ENCODE measurements at places on chromosomes 12 and 14.

GRCh38 chr12:79765157-79765556, 74.4 kb upstream of the PAWR start:
- no peak for DNase-seq

GRCh38 chr14:68222726-68223125, 403.1 kb downstream of the RAD51B start:
- no peak for DNase-seq

GRCh38 chr12:52672321-52672933, 7.8 kb downstream of the KRT1 start:
- DNase-seq: no peak

DNA sequence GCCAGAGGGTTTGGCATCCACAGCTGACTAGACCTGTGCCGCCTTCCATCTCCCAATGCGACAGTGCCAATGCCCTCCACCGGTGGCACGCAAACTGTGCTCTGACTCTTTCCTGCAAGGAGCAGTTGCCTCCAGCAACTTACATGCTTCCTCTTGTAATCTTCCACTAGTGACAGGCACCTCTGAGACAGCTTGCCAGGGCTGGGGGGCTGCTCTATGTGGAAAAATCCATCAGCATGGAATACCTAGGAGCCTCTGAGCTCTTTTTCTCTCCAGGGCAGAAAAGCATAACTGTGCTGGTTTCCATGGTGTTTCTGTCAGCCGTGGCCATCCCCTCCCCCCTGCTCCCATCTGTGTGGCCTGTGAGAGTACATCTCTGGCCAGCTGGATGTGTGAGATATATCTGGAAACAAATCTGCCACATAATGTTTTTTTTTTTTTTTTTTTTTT, 110.6 kb downstream of the MYRFL start:
- DNase-seq: no peak

DNA sequence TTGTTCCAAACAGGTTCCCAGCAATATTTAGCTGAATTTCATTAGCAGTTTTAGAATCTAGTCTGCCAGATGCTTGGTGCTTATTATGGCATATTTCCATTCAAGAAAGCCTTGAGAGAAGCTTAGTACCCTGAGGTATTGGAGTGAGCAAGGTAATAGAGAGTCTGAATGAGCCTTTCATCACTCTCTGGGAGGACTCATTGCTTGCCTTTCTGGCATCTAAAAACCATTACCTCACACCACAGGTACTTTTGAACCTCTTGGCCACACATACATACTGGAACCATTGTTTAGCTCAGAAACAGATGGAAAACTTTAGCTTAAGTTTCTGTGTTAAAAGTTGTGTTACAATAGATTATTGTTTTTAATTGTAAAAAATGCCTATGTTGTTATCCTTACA, 27.4 kb upstream of the KCNH3 start:
- DNase-seq: no peak

- no peak for DNase-seq
These were observed 182.1 kb upstream of the OTX2 start for GRCh38 chr14:56992332-56992820.

DNA sequence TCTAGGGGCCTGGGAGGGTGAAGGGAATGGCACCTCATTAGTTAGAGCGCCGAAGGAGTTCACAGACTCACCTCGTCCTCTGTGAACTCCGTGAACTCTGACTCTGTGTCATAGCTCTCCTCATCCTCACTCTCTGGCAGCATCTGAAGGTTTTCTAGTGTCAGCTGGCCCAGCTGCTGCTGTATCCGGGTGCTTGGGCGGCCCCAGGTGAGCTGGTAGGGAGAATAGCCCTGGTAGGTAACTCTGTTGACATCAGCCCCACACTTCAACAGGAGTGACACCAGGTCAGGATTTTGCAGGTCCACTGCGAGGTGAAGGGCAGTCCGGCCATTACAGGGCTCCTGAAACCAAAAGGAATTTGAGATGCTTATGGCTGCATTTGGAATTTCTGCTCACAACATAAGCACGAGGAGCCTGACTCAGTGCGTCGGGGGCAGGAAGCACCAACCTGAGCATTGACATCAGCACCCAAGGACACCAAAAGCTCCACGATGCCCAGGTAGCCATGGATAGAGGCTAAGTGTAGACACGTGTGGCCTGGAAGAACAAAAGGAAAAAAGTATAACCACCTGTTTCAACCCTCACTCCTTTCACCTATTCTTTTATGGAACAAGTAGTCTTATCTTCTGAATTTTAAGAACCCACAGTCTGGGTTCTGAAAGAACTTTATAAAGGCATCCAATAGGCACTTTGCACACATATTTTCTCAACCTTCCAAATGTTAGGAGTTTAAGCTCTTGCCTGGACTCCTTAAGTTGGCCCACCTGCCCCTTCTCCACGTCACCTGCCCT, 2.0 kb downstream of the NFKBIA start:
- DNase-seq: no peak

DNA sequence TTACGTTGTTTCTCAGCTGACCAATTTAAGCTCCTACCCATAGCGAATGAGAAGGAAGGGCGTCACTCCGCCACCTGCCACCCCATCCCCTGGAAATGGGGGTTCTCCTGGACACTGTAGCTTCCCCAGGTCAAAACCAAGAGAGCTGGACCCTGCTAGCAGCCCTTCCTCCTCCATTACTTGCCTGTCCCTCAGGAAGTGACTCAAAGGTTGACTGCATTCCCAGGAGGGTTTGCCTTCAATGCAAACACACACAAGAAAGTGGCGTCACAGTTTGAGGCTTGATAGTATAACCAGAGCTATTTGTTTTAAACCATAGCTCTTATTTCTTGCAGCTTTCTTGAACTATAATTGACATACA, 79.1 kb downstream of the KCNK13 start:
- no peak for DNase-seq
